ENCODE measurements at places on chromosomes 7 and 10.

DNA sequence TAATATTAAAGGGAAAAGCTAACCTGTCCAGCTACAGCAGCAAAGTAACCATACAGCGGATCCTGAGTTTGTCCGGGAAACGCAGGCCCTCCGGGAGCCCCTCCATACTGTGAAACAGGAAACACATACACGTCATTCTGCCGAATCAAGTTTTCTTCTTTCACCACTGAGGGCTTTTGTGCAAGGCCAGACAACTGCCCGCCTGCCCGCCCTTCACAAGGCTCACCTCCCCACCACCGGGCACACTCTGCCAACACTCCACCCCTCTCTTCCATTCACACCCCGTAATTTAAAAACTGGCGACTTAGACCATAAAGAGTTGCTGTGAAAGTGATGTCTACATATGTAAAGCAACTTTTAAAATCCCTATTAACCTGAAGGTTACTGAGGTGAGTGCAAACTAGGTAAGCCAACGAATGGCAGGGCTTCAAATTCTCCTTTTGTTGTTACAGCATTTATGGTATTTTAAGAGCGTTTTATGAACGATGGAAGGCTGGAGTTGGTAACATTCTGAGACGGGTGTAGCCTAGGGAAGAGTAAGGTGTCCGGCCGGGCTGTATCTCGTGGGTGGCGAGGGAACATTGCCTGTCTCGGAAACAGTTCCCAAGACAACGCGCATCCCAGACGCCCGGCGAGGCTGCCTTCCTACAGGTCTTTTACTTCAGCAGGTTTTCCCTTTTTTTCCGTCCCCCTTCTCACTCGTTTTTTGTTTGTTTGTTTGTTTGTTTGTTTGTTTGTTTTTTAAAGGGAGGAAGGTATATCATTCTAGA lies 817 bp downstream of the SRI start:
- DNase-seq = peak; percentile 4

DNA sequence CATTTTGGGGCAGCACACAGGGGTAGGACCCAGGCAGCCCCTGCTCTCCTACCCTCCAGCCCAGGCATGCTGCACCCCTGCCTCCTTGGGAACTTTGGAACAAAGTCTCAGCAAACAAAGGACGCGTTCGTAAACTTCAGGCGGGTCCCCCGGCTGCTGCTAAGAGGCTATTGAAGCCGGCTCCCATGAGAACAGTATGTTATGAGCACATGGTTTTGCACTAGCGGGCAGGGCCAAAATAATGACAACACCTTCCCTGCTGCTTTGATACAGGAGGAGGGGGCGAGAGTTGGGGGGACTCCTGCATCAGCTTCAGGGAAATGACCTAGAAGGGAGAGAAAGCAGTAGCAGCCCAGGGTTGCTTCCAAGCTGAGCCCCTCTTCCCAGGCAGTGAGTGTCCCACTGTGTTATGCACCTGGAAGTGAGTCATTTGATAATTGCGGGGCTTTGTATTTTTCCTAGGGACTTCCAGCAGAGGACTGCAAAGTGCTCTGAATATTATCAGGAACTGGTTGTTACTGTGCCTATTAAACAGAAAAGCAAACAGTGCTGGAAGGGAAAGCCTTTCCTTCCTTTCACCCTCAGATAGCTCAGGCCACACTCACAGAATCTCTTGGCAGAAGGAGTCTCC lies 6.9 kb downstream of the ITPRIP start:
- no peak for DNase-seq

DNA sequence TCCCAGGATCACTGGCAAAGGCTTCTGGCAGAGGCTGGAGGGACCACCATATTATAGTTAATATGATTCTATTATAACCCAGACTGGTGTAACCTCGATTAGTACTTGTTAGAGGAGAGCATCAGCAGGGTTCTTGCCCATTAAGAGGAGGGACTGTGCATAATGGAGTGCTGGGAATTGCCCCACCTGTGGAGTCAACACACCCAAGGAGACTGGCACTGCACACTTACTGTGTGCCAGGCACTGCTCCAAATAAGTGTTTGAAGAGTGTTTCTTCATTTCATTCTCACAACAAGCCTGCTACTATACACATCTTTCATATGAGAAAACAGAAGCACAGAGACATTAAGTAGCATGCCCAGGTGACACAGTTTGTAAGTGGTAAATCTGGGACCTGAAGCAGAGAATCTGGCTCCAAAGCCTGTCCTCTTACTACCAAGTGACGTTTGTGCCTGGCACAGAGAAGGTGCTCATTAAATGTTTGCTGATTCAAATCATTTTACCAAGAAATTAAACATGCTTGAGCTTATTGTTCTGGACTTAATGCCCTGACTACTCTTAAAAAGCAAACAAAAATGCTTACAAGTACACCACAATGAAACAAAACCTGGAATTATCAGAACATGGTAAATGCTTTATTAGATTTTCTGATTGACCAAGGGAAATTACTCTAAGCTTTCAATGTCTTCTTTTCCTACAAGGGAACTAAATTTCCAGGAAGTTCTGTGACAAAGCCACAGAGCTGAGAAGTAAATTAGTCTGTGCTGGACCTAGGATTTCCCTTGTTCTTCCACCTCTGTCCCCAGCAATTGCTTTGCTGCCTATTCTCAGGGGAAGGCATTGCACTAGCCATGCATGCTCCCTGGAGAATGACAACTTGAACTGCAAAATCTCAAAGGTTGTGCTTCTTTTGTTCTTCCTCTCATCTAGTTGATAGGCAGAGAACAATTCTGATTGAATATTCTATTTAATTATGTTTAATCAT lies 809 bp downstream of the SLC13A1 start:
- DNase-seq = no peak

GRCh38 chr10:86692023-86692514 lies 23.8 kb downstream of the LDB3 start:
- no peak for DNase-seq

DNA sequence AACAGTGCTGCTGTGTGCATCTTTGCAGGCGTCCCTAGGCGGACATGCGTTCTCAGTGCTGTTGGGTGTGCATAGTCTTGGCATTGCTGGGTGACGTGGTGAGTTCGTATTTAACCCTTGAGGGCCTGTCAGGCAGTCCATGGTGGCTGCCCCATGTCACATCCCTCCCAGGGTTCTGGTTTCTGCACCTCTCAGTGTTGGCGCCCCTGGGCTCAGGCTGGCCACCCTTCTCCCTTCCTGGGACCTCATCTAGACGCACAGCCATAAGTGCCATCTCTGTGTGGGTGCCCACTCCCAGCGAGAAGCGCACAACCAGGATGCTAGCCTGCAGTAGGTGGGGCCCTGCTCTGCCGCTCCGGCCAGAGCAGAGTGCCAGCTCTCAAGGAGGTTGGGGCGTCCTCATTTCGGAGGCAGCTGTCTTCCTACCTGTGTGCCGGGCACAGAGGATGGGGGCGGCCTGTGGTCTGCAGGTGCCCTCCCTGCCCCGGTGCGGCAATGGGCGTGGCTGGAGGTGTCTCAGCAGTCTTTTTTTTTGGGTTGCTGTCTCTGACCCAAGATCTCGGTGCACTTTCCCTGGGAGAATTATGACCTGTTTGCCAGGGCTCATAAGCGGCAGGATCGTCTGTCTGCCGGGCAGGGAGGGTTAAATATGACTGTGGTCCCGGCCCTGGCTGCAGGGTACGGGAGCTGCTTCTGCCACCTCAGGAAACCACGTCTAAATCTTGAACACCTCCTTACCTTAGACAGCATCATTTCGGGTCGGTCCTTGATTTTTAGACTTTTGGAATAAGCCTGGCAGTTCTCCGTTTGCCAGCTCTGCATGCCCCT lies 6.5 kb downstream of the INPP5A start:
- no peak for DNase-seq

DNA sequence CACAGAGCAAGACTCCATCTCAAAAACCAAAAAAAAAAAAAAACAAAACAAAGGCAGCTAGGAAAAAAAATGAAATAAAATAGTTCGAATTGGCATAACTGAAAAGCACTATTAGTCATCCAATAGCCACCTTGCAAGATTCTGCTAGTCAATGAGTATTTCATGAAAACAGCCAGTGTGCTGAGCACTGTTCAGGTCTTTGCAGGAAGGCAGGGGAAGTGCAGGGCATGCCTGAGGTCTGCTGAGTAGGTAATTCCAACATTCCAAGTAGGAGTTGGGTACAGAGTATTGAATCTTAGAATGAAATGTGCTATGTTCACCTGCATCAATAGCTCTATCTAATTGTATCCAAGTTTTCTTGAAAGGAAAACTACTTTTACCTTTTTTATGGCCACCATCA lies 22.9 kb downstream of the ABRAXAS2 start:
- no peak for DNase-seq

DNA sequence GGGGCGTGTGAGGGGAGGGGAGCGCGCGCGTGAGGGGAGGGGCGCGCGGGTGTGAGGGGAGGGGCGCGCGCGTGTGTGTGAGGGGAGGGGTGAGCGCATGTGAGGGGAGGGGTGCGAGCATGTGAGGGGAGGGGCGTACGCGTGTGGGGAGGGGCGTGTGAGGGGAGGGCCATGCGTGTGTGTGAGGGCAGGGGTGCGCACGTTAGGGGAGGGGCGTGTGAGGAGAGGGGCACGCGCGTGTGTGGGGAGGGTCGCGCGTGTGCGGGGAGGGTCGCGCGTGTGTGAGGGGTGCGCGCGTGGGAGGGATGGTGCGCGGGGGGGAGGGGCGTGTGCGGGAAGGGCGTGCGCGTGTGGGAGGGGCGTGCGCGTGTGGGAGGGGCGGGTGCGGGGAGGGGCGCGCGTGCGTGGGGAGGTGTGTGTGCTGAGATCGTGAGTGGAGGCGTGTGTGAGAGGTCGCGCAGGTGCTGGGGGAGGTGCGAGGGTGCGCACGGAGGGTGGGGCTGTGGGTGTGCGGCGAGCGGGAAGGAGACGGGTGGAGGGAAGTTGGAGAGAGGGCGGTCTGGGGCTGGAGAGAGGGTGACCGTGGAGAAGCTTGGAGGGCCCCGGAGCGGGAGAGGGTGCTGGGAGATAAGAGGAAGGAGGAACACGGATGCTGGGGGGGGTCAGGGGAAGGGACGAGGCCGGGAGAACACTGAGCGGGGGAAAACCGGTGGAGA lies 19.7 kb downstream of the MXI1 start:
- no peak for DNase-seq

GRCh38 chr7:89813081-89813480 lies 341.2 kb upstream of the STEAP1 start:
- no peak for DNase-seq

GRCh38 chr7:100484673-100485045 lies 932 bp downstream of the NYAP1 start:
- DNase-seq = no peak

Measured in stimulated activated CD4-positive, alpha-beta T cell treated with anti-CD3 and anti-CD28 coated beads, TNF-alpha, amount 100 ng/mL, for 1 hour (primary cell).